Gastroesophageal sphincter (tissue), 4 donors: ENCODE measurements at places on chromosomes 7 and 10.
A peak's percentile ranks its signal among the peaks of the same experiment; 100 is the strongest.

DNA sequence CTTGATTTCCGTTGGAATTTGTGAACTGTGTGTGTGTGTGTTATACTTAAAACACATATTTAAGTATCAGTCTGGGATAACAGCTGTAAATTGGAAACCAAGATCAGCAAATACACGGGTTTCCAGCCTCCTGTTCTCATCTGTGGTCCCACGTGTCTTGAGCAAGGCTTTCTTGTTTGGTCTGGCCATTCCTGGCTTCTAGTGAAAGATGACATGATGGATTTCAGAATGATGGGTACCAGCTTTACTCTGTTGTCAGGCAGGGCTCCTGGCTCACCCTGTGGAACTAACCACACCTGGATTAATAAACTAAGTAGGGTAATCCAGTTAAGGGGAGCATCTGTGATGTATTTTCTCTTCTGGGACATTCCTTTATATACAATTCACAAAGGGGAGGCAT, 346.2 kb upstream of the AOAH start:
- no peak for ATAC-seq

DNA sequence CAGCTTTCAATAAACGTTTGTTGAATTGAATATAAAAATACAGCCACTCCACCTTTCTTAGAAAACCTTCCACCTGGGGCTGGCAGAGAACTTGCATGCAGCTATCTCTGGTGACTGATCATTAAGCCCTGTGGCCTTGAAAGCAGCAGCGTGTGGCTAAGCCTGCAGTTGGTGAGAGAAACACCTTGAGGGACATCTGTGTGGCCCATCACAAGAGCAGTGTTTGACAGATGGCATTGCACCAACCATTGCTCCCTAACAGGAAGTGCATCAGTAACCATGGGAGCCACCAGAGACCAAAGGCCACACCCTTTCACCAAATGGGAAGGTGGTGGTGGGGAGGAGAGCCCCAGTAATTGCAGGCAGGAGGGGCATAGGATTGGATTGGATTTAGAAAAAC, 22.4 kb downstream of the RHOBTB1 start:
- ATAC-seq: no peak

- no peak for ATAC-seq
Observed at GRCh38 chr7:2192831-2193534, 39.8 kb downstream of the MAD1L1 start.

DNA sequence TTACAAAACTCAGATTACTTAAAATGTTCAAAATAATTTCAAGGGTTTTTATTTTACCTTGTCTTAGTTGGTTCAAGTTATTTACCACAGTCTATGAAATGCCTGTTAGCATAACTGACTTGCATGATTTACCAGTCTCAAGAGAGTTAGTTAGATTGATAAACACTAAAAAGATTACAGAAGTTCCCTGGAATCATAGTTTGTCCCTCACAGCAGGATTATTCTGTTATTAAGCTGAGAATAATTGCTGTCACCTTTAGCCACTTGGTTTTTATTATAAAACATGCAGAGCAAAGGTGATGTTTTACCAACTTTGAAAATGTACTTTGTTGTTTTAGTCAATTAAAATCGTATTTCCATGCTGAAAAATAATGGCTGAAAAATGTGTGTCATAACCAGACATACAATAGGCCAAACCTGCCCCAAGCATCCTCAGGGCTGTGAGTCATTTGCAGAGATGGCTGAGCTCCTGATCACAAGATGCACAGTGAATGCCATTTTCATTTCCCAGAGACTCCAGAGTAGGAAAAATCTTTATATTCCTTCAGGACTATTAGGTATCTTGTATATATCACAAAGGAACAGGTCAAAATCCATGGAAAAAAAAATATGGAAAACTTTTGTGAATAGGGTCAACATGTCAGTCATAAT, 87.8 kb upstream of the DKK1 start:
- no peak for ATAC-seq

DNA sequence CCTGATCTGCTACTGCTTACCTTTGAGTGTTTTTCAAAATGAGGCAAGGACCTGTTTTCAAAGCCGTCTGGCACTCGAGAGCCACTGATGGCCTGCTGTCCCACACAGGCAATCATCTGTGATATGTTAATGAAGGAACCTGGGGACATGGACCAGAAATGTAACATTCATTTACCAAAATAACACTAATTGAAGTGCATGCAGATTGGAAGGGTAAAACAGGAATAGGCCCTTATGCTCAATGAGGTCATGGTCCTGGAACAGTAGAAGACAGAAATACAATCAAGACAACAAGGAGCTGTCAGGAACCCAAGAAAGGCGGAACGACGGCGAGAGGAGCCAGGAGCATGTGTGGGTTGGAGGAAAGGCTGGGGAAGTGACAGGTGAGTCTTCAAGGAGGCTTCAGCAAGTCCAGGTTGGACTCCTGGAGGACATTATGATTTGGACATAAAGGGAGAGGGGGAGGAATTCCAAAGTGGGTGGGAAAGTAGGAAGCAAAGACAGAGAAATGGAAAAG, 28.3 kb downstream of the POLR3A start:
- ATAC-seq: no peak

GRCh38 chr10:89525556-89525955, 9.8 kb downstream of the SLC16A12 start:
- no peak for ATAC-seq

DNA sequence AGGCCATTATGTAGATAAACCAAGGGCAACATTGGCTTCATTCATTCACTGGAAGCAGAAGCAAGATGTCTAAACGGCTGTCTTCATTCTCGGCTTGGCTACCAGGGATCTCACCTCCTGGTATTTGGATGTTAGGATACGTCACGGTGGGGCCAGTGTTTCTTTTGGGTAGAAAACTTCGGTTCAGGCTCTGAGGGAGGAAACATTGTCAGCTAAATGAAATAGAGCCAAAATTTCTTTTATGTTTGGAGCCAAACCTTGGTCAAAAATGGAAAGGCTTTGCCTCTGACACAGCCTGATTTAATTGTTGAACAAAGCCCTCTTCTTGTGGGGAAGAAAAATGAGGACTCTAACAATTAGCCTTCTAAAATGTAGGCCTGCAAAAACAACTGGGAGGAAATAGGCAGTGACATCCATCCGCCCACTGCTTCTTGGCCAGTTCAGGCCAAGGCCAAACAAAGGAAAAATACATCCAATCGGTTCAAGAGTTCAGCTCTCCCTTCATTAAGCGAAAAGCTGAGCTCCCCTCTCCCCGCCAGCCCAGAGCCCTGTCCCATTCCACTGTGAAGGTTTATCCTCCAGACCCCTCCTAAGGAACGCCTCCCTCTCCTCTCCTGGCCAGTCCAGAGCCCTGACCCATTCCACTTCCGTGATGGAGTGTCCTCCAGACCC, 44.4 kb downstream of the PFKFB3 start:
- no peak for ATAC-seq

- no peak for ATAC-seq
Observed at GRCh38 chr7:1386623-1387220, 72.5 kb downstream of the MICALL2 start.

- no peak for ATAC-seq
Observed at GRCh38 chr7:89998554-89998953, 155.7 kb upstream of the STEAP1 start.

GRCh38 chr10:86632009-86632800, 22.1 kb upstream of the OPN4 start:
- ATAC-seq: peak; percentile 68

GRCh38 chr7:67407392-67408071, 410.9 kb downstream of the TYW1 start:
- ATAC-seq: no peak

DNA sequence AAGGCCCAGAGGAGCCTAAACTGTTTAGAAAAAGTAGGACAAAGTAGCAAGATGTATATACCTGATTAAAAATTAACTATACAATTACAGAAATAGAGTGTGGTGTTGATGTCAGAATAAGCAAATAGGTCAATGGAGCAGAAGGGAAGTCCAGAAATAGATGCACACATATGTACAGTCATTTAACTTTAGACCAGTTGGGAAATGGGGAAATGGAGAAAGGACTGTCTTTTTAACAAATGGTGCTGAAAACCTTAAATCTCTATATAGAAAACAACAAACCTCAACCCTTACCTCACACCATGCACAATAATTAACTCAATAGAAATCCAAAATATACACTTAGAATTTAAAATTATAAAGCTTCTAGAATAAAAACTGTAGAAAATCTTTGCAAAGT, 72.2 kb downstream of the CH25H start:
- ATAC-seq: no peak

GRCh38 chr7:78528964-78529363, 730.4 kb downstream of the PHTF2 start:
- ATAC-seq: no peak

DNA sequence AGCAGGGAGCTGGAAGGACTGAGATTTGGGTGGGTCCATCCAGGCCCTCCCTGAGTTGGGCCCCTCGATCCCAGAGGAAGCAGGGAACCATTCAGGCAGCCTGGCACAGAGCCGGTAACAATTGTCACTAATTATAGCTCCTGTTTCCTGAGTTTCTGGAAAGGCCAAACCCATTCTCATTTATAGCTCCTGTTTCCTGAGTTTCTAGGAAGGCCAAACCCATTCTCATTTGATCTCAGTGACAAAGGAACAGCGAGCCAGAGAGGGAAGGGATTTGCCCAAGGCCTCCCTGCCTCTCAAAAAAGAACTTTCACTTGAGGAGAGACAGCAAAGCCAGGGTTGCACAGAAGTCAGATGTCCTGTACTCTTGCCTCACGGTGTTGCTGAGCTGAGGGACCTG, 521.9 kb downstream of the TYW1 start:
- peak; percentile 57 for ATAC-seq

DNA sequence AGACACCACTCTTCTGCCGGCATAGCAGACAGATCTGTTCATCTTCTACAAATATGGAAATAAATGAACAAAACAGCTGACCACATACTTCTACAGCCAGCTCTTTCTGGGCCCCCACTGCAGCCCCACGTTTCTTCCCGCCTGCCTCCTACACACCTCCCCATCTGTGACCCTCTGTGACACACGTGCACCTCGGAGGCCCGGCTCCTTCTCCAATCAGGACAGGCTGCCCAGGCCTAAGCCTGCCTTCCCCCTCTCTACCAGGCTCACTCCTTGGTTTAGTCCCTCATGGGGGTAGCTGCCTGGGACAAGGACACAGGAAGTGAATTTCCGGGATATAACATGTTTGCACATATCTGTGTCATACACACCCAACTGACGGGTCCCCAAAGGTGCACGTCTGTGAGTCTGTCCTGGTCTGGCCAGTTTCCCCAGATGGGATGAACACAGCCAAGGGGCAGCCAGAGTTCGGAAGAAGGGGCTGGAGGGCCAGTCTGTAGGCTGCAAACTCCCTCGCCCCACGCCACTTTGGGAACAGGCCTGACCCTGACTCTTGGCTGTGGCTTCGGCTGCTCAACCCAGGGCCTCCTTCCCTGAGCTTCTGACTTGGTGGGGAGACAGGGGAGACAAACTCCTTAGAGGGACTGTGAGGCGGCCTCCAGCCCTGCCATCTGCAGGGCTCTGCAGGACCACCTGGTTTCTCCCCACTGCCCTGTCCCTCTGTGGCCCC, 30.3 kb downstream of the PITRM1 start:
- ATAC-seq: no peak

GRCh38 chr7:117871778-117872538, 1.3 kb downstream of the CTTNBP2 start:
- ATAC-seq: peak; percentile 55

DNA sequence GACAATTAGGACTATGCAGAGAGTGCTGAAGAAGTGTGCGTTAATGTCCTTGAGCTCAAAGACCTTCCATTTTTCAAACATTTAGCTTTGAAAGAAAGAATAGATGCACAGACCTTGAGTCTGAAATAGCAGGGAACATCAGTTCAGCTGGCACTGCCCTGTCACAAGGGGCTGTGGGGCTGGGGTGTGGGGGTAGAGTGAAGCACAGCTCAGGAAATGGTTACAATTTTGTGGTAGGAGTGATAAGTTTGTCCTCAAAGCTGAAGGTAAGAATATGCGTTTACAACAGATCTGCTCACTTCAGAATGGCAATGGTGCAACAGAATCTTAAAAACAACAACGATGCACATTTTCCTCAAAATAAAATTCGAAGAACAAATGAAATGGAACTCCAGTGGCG, 33.6 kb downstream of the SMKR1 start:
- no peak for ATAC-seq

DNA sequence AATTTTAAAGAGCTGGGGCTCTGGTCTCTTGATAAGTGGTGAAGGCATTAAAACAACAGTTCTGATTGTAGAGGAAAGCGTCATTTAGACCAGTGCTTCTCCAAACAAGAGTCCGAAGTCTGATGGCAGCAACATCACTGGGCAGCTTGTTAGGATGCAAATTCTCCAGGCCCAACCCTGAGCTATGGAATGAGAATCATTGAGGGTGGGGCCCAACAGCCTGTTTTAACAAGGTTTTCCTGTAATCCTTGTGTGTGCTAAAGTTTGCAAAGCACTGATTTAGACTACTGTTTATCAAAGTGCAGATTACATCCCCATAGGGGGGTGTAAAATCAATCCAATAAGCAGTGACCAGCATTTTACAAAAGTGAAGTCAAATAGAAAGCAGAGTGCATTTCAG, 2.6 kb upstream of the ZNRF2 start:
- ATAC-seq: no peak

GRCh38 chr10:70378122-70378521, 4.3 kb downstream of the LRRC20 start:
- peak; percentile 40 for ATAC-seq

- ATAC-seq: no peak
Observed at GRCh38 chr7:155378959-155379871, 78.7 kb upstream of the EN2 start.
